PC-3 (cell line): ENCODE measurements at places on chromosomes 3 and 15.

DNA sequence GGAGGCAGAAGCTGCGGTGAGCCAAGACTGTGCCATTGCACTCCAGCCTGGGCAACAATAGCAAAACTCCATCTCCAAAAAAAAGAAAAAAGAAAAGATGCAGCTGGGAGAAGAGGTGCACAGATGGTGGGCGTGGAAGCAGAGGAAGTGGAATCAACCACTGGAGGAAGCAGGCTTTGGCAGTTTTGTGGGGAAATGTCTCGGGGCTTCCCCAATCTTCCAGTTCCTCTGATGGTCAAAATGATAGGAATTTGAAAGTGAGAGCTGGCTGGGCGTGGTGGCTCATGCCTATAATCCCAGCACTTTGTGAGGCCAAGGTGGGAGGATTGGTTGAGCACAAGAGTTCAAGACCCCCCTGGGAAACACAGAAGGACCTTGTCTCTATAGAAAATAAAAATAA lies 48.1 kb upstream of the SMAD3 start:
- no peak for DNase-seq

DNA sequence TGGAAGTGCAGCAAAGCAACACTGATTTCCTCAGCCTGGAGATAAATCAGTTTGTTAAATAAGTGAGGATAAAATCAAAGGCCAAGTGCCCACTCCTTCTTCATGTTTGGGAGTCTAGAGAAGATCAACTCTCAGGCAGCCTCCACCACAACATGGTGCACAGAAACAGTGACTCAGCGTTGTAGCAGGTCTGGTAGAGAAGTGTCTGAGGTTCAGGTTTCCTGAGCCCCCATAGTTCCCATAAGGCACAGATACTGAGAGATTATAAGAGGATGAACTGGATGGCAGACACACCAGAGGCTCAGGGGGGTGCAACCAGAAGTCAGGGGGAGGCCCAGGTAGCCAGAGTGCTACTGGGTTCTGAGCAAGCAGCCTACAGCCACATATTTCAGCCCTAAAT lies 166.7 kb downstream of the FRMD5 start:
- no peak for DNase-seq

DNA sequence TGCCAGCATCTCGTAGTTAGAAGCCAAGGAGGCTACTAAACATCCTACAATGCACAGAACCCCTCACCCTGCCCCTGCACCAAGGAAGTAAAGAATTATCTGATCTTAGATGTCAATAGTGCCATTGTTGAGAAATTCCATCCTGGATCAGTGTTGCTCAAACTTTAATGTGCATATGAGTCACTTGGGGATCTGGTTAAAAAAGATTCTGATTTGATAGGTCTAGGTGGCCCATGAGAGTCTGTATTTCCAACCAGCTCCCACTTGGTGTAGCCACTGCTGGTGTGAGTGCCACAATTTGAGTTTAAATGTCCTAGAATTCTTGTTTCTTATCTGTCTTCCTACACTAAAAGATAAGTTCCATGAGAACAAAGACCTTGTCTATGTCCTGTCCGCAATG lies 43.7 kb downstream of the TMEM45A start:
- peak; percentile 87 for DNase-seq

GRCh38 chr3:20637729-20638128 lies 451.7 kb upstream of the SGO1 start:
- DNase-seq, result no peak

GRCh38 chr3:118116991-118117390 lies 917.7 kb downstream of the IGSF11 start:
- no peak for DNase-seq

- DNase-seq, result no peak
Measured at GRCh38 chr3:156548041-156548687, 6.8 kb downstream of the SSR3 start.
